Esophagus squamous epithelium (tissue), 5 donors: ENCODE measurements at places on chromosomes 7 and 10. TPM values are rescaled to one million over a fixed set of nuclear protein-coding genes. Genes with fewer than 3 reads are reported as not detected.

DNA sequence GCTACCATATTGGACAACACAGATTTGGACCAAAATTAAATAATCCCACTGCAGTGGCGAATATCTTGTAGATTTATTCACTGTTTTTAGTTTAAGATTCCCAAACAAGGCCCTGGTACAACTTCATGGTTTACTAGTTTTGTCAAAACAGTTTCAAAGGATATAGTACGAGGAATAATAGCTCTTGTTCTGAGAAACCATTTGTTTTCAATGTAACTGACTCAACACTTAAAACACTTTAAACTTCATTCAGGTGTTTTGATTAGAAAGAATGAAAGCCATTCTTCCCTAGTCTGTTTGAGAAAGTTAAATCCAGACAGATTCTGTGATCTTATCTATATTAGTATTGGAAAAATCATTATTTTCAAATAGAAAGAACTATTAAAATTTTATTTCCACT, 276.4 kb upstream of the MKLN1 start:
- H3K36me3 ChIP-seq: peaks cover 12% of the 10 kb centered on the region
- no peaks in the 10 kb centered on the region for H3K27me3 ChIP-seq
- peaks cover 17% of the 10 kb centered on the region for H3K4me1 ChIP-seq
- no peak overlapping the region for H3K27ac ChIP-seq

- H3K27ac ChIP-seq: no peak overlapping the region
- no peak overlapping the region for H3K4me3 ChIP-seq
- peaks cover 2% of the 10 kb centered on the region for H3K27me3 ChIP-seq
- H3K4me1 ChIP-seq: no peaks in the 10 kb centered on the region
- H3K36me3 ChIP-seq: no peaks in the 10 kb centered on the region
- no peak for DNase-seq
These were observed 40.5 kb downstream of the LYZL1 start for GRCh38 chr10:29329420-29329819.

DNA sequence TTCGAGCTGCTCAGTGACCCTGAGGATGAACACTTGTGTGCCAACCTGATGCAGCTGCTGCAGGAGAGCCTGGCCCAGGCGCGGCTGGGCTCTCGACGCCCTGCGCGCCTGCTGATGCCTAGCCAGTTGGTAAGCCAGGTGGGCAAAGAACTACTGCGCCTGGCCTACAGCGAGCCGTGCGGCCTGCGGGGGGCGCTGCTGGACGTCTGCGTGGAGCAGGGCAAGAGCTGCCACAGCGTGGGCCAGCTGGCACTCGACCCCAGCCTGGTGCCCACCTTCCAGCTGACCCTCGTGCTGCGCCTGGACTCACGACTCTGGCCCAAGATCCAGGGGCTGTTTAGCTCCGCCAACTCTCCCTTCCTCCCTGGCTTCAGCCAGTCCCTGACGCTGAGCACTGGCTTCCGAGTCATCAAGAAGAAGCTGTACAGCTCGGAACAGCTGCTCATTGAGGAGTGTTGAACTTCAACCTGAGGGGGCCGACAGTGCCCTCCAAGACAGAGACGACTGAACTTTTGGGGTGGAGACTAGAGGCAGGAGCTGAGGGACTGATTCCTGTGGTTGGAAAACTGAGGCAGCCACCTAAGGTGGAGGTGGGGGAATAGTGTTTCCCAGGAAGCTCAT, 1.1 kb downstream of the DDIT4 start:
- peaks cover 47% of the 10 kb centered on the region for H3K4me1 ChIP-seq
- no peak for DNase-seq
- peak overlapping the region; percentile 97 for H3K27ac ChIP-seq
- H3K27me3 ChIP-seq: no peaks in the 10 kb centered on the region
- H3K36me3 ChIP-seq: peaks cover 23% of the 10 kb centered on the region

GRCh38 chr10:18340496-18341051, 200.3 kb downstream of the CACNB2 start:
- no peaks in the 10 kb centered on the region for H3K27me3 ChIP-seq
- peak overlapping the region; percentile 52 for H3K27ac ChIP-seq
- no peaks in the 10 kb centered on the region for H3K36me3 ChIP-seq
- DNase-seq: no peak

DNA sequence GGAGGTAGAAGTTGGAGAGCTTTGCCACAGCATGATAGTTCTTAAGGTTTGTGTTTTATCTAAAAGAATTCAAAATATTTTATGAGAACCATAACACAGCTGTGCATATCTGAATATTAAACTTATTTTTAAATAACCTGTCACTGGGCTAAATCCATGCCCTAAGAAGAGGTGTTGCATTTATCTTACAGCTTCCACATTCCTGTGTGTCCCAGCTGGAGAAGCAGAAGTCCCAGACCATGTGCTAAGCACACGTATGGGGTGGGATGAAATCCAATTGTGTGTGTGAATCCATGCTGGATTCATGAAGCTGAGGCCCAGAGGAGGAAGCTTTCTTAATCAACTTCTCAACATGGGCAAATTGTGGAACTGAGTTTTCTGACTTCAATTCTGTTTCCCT, 121.5 kb downstream of the PKD1L1 start:
- H3K4me3 ChIP-seq: no peak overlapping the region
- no peaks in the 10 kb centered on the region for H3K4me1 ChIP-seq
- H3K36me3 ChIP-seq: no peaks in the 10 kb centered on the region
- no peak overlapping the region for H3K27ac ChIP-seq
- DNase-seq: no peak
- H3K27me3 ChIP-seq: no peaks in the 10 kb centered on the region

Gene SPAM1
- total RNA-seq: not detected

DNA sequence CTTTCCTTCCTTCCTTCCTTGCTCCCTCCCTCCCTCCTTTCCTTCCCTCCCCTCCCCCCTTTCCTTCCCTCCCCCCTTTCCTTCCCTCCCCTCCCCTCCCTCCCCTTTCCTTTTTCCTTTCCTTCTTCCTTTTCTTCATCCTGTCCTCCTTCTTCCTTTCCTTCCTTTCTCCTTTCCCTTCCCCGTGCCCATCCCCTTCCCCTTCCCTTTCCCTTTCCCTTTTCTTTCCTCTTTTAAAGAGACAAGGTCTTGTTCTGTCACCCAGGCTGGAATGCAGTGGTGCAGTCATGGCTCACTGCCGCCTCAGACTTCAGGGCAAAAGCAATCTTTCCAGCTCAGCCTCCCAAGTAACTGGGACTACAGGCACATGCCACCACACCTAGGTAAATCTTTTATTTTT, 54.0 kb downstream of the KIF20B start:
- peaks cover 20% of the 10 kb centered on the region for H3K36me3 ChIP-seq
- H3K27ac ChIP-seq: no peak overlapping the region
- H3K4me3 ChIP-seq: no peak overlapping the region
- DNase-seq: no peak

Gene SPDYE2B
- total RNA-seq: not detected

Gene TRIM50
- 0.19 TPM for total RNA-seq
